ENCODE measurements at places on chromosomes 11 and 22. TPM values are rescaled to one million over a fixed set of nuclear protein-coding genes. Genes with fewer than 3 reads are reported as not detected.
A peak's percentile ranks its signal among the peaks of the same experiment; 100 is the strongest.

- peaks cover 56% of the 10 kb centered on the region for H3K36me3 ChIP-seq
- no peak overlapping the region for H3K27ac ChIP-seq
- no peak overlapping the region for H3K4me3 ChIP-seq
- no peaks in the 10 kb centered on the region for H3K27me3 ChIP-seq
Observed at GRCh38 chr11:133928628-133929059, 28.1 kb downstream of the IGSF9B start.

- DNase-seq = no peak
- H3K4me1 ChIP-seq = no peaks in the 10 kb centered on the region
- H3K27me3 ChIP-seq = peaks cover 11% of the 10 kb centered on the region
- H3K27ac ChIP-seq = no peak overlapping the region
- no peaks in the 10 kb centered on the region for H3K36me3 ChIP-seq
Observed at GRCh38 chr22:36700711-36701670, 2.6 kb downstream of the CACNG2 start.

Gene LIF
- not detected for total RNA-seq

DNA sequence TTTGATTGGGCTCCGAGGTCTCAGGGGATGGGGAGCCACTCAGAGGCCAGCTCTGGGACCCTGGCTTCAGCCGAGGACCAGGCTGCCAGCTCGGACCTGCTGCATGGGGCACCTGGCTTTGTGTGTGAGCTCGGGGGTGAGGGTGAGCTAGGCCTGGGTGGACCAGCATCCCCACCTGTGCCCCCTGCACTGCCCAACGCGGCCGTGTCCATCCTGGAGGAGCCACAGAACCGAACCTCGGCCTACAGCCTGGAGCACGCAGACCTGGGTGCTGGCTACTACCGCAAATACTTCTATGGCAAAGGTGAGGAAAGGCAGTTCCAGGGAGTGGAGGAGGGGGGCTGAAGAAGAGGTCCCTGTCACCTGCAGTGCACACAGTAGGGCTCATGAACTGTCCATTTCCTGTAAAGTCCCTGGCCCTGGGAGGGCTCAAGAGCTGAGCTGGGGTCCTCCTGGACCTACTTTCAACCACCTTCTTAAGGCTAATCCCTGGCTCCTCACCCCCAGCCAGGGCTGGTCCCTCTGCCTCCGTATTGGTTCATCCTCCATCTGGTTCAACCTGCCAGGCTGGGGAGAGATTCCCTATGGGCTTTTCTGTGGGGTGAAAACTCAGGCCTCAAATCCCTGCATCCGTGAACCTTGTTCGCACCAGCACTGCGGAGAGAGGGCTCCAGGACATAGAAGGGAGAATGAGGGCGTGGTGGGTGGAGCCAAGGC, 3.6 kb downstream of the SIPA1 start:
- H3K4me3 ChIP-seq = no peak overlapping the region
- H3K36me3 ChIP-seq = peaks cover 3% of the 10 kb centered on the region
- no peak for DNase-seq
- peaks cover 10% of the 10 kb centered on the region for H3K4me1 ChIP-seq
- no peak overlapping the region for H3K27ac ChIP-seq
- H3K27me3 ChIP-seq = no peaks in the 10 kb centered on the region

GRCh38 chr11:67664213-67664585, 10.2 kb downstream of the ALDH3B2 start:
- H3K4me1 ChIP-seq = no peaks in the 10 kb centered on the region
- no peak overlapping the region for H3K4me3 ChIP-seq
- no peak for DNase-seq
- no peaks in the 10 kb centered on the region for H3K27me3 ChIP-seq
- no peaks in the 10 kb centered on the region for H3K36me3 ChIP-seq
- no peak overlapping the region for H3K27ac ChIP-seq

DNA sequence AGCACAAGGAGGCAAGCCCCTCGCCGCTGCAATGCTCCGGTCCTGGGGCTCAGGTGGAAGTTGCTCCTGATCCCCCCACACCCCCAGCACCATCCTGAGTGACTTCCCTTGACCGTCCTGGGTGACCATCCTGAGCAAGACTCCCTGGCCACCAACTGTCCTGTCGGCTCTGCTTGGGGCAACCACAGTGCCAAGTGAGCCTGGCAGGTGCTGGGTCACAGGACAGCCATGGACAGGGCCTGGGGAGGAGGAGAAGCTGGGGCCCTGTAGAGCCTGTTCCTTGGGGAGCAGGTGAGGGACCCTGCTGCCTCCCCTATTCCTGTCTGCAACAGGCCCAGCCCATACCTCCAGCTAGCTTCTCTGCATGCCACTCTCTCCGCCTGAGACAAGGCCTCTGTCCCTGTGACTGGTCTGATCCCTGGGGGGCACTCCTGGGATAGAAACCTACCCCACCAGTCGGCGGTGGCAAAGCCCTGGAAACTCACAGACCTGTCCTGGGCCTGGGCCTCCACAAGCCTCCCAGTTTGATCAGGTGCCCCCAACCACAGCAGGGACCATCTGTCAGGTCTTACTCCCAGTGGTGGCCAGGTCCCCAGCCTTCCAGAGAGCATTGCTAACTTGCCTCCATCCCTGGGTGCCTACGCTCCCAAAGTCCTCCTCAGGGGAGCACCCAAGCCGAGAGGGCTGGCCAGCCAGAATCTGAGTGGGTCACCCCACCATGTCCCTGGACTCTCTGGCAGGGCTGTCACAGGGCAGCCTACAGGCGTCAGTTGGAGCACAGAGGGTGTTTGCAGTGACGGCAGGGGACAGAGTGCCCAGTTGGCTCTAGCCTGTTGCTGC, 68.7 kb upstream of the WNT7B start:
- no peaks in the 10 kb centered on the region for H3K27me3 ChIP-seq
- H3K36me3 ChIP-seq = no peaks in the 10 kb centered on the region
- peak overlapping the region; percentile 83 for H3K4me3 ChIP-seq
- DNase-seq = peak; percentile 22
- peak overlapping the region; percentile 98 for H3K27ac ChIP-seq

Gene LRRC74B
- 2.6 TPM for total RNA-seq

DNA sequence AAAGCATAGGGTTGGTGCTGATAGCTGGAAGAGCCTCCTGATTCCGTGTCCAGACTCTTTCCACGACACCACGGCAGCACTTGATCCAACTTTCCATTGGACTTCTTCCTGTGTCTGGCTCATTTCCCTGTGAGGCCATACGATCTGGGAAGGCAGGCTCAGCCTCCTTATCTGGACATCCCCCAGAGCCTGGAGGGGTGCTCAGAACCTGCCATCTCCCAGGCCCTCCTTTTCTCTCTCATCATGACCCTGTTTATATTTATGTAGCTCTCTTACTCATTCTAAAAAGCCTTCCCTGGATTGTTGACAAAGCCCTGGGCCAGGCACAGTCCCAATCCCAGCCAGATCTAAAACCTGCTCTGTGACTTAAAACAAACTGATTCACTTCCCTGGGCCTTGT, 7.8 kb upstream of the BCL9L start:
- peak overlapping the region; percentile 69 for H3K27ac ChIP-seq
- DNase-seq = no peak
- H3K36me3 ChIP-seq = no peaks in the 10 kb centered on the region
- no peaks in the 10 kb centered on the region for H3K27me3 ChIP-seq
- H3K4me3 ChIP-seq = no peak overlapping the region

Gene OR10G8
- total RNA-seq = not detected

Gene INCENP
- total RNA-seq = 55.5 TPM

DNA sequence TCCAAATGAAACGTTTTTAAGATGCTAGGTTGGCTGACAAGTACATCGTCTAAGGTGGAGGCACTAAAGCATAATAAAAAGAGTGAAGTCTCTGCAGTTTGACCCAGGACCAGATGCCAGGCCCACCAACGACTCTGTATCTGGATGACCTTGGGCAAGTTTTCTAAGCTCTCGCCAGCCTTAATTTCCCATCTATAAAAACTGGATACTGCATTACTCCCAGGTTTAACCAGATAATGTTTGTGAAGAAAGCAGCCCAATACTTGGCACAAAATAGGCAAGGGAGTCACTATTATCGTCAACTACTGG, 49.0 kb downstream of the FAM83F start:
- H3K4me1 ChIP-seq = no peaks in the 10 kb centered on the region
- DNase-seq = no peak
- peak overlapping the region; percentile 91 for H3K4me3 ChIP-seq
- H3K27ac ChIP-seq = peak overlapping the region; percentile 85

DNA sequence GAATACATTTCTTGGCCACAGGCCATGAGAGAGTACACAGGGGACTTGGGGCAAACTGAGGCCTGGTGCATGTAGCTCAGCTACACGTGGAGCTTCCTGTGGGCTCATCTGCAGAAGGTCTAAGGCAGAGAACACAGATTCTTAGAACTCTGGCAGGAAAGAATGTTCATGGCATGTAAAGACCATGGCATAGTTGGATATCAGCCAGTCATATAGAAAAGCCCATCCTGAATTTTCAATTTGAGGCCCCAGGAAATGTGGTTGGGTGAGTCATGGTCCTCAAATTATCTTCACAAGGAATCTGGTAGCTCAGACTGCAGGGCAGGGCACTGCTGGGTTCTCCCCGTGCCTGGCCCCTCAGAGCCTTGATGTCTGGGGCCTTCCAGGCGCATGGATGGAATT, 13.7 kb upstream of the ST3GAL4 start:
- H3K4me3 ChIP-seq = no peak overlapping the region
- H3K27me3 ChIP-seq = no peaks in the 10 kb centered on the region
- DNase-seq = no peak
- no peak overlapping the region for H3K27ac ChIP-seq
- peaks cover 45% of the 10 kb centered on the region for H3K36me3 ChIP-seq

GRCh38 chr11:14254533-14255237, 104.3 kb downstream of the RRAS2 start:
- no peak overlapping the region for H3K4me3 ChIP-seq
- DNase-seq = no peak
- no peak overlapping the region for H3K27ac ChIP-seq

Gene OR10G4
- total RNA-seq = not detected

- no peak for DNase-seq
- H3K27me3 ChIP-seq = no peaks in the 10 kb centered on the region
- H3K4me1 ChIP-seq = peaks cover 33% of the 10 kb centered on the region
- peak overlapping the region; percentile 80 for H3K27ac ChIP-seq
- no peak overlapping the region for H3K4me3 ChIP-seq
Observed at GRCh38 chr11:10526974-10527918, 13.7 kb downstream of the RNF141 start.

Gene FAM227A
- total RNA-seq = 0.43 TPM

GRCh38 chr11:59678813-59679165, 10.0 kb upstream of the PATL1 start:
- H3K4me1 ChIP-seq = no peaks in the 10 kb centered on the region
- no peak overlapping the region for H3K27ac ChIP-seq

DNA sequence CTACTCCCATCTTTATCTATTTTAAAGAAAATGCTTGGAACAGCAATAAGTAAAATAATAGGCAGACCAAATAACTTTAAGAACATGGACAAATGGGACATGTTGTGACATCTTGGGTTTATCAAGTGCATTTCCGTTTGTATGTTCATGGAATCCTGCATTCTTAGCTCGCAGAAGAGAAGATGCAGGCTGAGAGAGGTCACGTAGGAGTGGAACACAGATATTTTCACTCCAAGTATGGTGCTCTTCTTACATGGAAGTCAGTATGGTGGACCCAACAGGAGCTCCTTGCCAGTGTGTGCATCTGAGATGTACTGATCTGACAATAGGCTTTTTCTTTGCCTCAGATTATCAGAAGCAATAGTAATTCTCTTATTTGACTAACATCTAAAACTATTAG, 1.7 kb downstream of the E2F8 start:
- H3K27me3 ChIP-seq = peaks cover 23% of the 10 kb centered on the region
- no peak overlapping the region for H3K4me3 ChIP-seq
- no peak overlapping the region for H3K27ac ChIP-seq
- H3K36me3 ChIP-seq = no peaks in the 10 kb centered on the region
- no peak for DNase-seq

Gene HTR3A
- total RNA-seq = not detected

DNA sequence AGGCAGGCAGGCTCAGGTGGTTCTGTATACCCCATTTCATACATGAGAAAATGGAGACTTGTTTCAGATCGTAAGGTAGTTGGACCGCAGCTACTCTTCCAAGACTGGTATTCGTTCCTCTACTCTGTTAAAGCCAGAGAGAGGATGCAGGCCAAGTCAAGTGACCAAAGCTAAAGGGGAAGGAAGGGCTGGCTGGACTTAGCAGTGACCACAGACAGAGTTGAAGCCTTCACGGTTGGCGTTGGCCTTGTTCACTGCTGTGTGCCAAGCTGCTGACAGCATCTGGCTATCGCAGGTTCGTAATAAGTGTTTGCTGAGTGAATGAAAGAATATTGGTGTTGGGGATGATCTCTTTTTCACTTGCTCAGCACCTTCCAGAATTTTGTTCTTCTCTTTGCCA, 64.2 kb downstream of the PTPRJ start:
- no peaks in the 10 kb centered on the region for H3K27me3 ChIP-seq
- H3K4me1 ChIP-seq = no peaks in the 10 kb centered on the region
- H3K27ac ChIP-seq = no peak overlapping the region
- no peaks in the 10 kb centered on the region for H3K36me3 ChIP-seq
- DNase-seq = no peak

- no peaks in the 10 kb centered on the region for H3K27me3 ChIP-seq
- DNase-seq = no peak
- H3K4me1 ChIP-seq = peaks cover 12% of the 10 kb centered on the region
- no peaks in the 10 kb centered on the region for H3K36me3 ChIP-seq
- H3K4me3 ChIP-seq = no peak overlapping the region
- H3K27ac ChIP-seq = peak overlapping the region; percentile 60
Observed at GRCh38 chr11:11537372-11537771, 84.4 kb downstream of the GALNT18 start.

DNA sequence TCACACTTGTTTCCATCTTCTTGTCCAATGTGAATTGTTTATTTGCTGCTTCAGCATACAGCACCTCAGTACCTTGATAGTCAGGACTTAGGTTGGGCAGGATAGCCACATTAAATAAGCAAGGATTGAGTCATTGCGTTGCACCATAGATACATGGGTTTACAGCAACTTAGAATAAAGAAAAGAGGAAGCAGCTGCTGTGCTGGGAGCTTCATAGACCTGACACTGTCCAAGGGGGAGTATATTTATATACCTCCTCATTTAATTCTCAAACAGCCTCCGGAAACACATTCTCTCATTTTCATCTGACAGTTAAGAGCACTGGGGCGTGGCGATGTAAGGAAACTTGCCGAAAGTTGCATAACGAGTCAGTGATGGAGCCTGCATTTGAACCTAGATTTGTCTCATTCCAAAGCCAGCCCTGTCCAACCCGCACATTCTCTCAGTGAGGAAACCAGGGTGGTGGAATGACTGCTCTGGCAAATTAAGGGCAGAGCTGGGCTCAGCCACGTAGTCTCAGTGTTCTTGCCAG, 42.2 kb downstream of the UBASH3B start:
- no peaks in the 10 kb centered on the region for H3K36me3 ChIP-seq
- no peaks in the 10 kb centered on the region for H3K27me3 ChIP-seq
- H3K27ac ChIP-seq = no peak overlapping the region
- H3K4me3 ChIP-seq = no peak overlapping the region

All from ascending aorta (tissue), 2 donors.